Activated T-helper 1 cell treated with Interleukin-2 at 50 U/mL for 16 hours (primary cell): ENCODE measurements at places on chromosomes 11 and 22.

DNA sequence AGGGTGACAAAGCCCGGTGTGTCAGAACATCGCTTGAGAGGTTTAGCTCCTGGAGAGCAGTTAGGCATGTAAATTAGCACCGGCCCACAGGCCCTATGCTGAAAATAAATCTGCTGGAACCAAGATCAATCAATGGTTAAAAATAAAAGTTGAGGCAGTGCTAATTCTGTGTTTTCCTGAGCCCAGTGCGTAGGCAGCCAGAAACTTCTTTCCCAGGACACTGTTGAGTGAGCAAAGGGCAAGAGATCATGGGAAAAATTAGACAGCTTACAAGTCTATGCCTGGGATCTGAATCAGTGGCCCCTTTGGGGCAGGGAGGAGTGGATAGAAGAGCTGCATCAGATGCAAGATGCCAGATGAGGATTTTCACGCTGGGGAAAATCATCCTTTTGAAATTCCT, 539.2 kb downstream of the BUD13 start:
- DNase-seq: no peak

- no peak for DNase-seq
These were observed 15.3 kb upstream of the RASL10A start for GRCh38 chr22:29330753-29331152.

DNA sequence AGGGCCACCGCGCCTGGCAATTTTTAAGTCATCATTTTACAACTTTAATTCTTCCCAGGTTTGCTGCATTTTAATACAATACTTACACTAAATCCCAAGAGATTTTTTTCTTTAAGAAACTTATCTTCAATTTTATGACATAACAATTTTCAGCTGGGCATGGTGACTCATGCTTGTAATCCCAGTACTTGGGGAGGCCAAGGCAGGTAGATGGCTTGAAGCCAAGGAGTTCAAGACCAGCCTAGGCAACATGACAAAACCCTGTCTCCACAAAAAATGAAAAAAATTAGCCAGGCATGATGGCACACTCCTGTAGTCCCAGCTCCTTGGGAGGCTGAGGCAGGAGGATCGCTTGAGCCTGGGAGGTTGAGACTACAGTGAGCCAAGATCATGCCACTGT, 38.8 kb downstream of the CLDN25 start:
- DNase-seq: no peak

GRCh38 chr11:13669544-13670488, 1.3 kb downstream of the FAR1 start:
- DNase-seq: no peak

GRCh38 chr22:16601437-16602223, 9.0 kb upstream of the CCT8L2 start:
- DNase-seq: no peak

GRCh38 chr11:35272391-35272902, 133.5 kb downstream of the CD44 start:
- DNase-seq: no peak
